ENCODE measurements at places on chromosomes 2 and 18. TPM values are rescaled to one million over a fixed set of nuclear protein-coding genes. Genes with fewer than 3 reads are reported as not detected.

Gene ZNF2
- total RNA-seq = 6.9 TPM

Gene SLC9A4
- not detected for total RNA-seq

Gene SH3RF3
- 8.4 TPM for total RNA-seq

Gene NETO1
- total RNA-seq = not detected

Gene RAB11FIP5
- 48.5 TPM for total RNA-seq

Gene SLC11A1
- total RNA-seq = 0.09 TPM
